ENCODE measurements at places on chromosomes 11 and 22. TPM values are rescaled to one million over a fixed set of nuclear protein-coding genes. Genes with fewer than 3 reads are reported as not detected.

- H3K4me3 ChIP-seq, result no peak overlapping the region
- peaks cover 15% of the 10 kb centered on the region for H3K4me1 ChIP-seq
- H3K27ac ChIP-seq, result no peak overlapping the region
- H3K27me3 ChIP-seq, result no peaks in the 10 kb centered on the region
Measured at GRCh38 chr22:30701872-30702271, 7.2 kb downstream of the OSBP2 start.

Gene CHRM1
- total RNA-seq, result 0.89 TPM

Gene RBFOX2
- 178 TPM for total RNA-seq

DNA sequence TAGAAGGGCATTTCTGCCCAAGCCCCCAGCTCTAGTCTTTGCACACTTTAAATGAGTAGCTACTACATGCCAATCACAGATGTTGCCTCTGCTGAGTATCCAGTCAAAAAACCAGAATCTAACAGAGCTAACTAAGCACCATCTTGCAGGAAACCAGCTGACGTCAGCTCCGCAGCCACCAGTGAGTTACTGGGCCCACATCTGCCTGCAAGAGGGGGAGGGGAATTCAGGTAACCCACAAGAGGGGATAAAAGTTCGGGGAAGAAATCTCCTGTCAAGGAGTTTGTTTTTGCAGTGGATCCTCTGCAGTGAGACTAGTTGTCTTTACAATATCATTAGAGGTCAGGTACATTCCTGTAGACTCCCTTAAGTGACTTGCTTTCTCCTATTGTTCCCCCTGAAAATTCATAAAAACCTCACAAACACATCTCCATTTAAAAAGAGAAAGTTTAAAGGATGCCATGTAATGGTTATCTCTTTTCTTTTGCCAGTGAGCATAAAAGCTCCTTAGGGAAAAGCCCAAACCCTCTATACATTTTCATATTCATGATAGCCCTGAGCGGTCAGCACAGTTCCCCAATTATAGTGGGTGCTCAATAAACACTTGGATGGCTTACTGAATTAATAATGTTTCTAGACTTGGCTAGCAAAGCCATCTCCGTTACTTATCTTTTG, 9.3 kb downstream of the CD44 start:
- no peaks in the 10 kb centered on the region for H3K36me3 ChIP-seq
- peaks cover 9% of the 10 kb centered on the region for H3K4me1 ChIP-seq
- no peaks in the 10 kb centered on the region for H3K27me3 ChIP-seq
- H3K4me3 ChIP-seq, result no peak overlapping the region
- DNase-seq, result no peak
- H3K27ac ChIP-seq, result no peak overlapping the region

GRCh38 chr11:9277176-9277575, 12.0 kb upstream of the DENND5A start:
- no peak overlapping the region for H3K4me3 ChIP-seq
- DNase-seq, result no peak
- H3K4me1 ChIP-seq, result peaks cover 7% of the 10 kb centered on the region
- H3K27ac ChIP-seq, result no peak overlapping the region
- H3K36me3 ChIP-seq, result peaks cover 19% of the 10 kb centered on the region

GRCh38 chr11:117200813-117201657, 1.9 kb downstream of the TAGLN start:
- H3K4me3 ChIP-seq, result peak overlapping the region; percentile 28
- peaks cover 48% of the 10 kb centered on the region for H3K4me1 ChIP-seq
- no peak for DNase-seq
- no peak overlapping the region for H3K27ac ChIP-seq

- H3K36me3 ChIP-seq, result no peaks in the 10 kb centered on the region
- peaks cover 6% of the 10 kb centered on the region for H3K4me1 ChIP-seq
- H3K27ac ChIP-seq, result no peak overlapping the region
- no peak overlapping the region for H3K4me3 ChIP-seq
- DNase-seq, result no peak
Measured at GRCh38 chr11:128244871-128245270, 342.5 kb downstream of the ETS1 start.

DNA sequence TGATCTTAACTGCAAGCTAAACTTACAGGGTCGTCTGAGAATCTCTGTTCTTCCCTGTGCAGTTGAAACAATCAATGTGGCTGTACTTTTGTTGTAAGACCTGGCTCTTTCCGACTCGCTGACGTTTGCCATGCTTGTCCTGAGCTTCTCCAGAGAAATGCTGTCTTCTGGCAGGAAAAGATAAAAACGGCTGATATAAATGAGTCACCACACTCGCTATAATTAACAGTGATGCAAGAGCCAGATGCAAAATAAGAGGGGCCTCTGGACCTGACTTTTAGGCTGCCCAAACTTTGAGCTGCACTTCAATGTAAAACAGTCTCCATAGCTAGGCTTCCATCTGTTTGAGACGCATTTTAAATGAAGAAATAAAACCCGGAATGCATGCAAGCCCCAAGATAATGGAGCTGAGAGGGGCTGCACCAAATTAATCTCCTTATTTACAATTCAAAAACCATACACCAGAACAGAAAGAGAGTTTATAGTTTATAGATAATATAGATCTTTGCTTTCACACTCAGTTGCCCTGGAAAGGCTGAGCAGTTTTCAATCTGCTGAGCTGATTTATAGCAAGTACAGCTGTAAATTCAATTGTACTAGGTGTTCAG, 48.5 kb downstream of the WT1 start:
- no peaks in the 10 kb centered on the region for H3K27me3 ChIP-seq
- H3K4me1 ChIP-seq, result no peaks in the 10 kb centered on the region
- DNase-seq, result peak; percentile 23
- H3K36me3 ChIP-seq, result no peaks in the 10 kb centered on the region
- H3K27ac ChIP-seq, result no peak overlapping the region

DNA sequence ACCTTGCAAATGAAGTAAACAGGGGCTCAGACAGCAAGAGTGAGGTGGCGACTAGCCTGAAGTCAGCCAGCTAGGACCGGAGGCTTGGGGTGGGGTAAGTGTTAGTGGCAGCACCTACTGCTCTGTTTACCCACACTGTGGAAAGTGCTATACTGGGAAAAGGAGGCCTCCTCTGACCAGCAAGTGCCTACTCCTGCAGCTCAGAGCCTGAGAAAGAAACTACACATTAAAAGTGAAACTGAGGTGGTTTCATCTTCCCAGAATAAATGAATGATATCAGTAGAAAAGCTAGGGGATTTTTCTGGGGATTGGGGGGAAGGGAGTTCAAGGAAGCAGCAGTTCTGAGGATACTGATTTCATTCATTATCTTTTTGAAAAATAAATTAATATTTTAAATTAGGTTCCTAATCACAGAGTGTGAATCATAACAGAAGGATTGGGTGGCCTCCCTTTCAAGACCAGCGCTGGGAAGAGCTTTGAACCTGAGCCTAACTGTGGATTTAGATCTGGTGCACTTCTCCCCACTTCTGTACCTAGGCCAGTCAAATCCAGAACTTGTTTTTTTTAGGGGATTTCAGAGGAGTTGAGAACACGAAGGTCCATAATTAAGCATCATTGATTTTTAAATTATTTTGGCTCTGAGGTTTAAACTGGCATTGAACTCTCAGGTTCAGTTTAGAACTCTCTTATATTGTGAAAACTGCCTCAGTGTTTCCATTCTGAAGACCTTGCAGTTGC, 48.1 kb upstream of the GRAMD1B start:
- H3K36me3 ChIP-seq, result no peaks in the 10 kb centered on the region
- no peak for DNase-seq
- H3K27ac ChIP-seq, result no peak overlapping the region

- H3K4me3 ChIP-seq, result no peak overlapping the region
- no peaks in the 10 kb centered on the region for H3K27me3 ChIP-seq
- no peak overlapping the region for H3K27ac ChIP-seq
- H3K4me1 ChIP-seq, result peaks cover 39% of the 10 kb centered on the region
- no peaks in the 10 kb centered on the region for H3K36me3 ChIP-seq
Measured at GRCh38 chr11:2100361-2101170, 38.6 kb downstream of the IGF2 start.

- no peak overlapping the region for H3K4me3 ChIP-seq
- H3K27me3 ChIP-seq, result no peaks in the 10 kb centered on the region
- H3K4me1 ChIP-seq, result peaks cover 14% of the 10 kb centered on the region
Measured at GRCh38 chr22:33300165-33300564, 242.0 kb upstream of the SYN3 start.

- H3K27ac ChIP-seq, result no peak overlapping the region
- no peaks in the 10 kb centered on the region for H3K4me1 ChIP-seq
- H3K27me3 ChIP-seq, result no peaks in the 10 kb centered on the region
- H3K4me3 ChIP-seq, result no peak overlapping the region
Measured at GRCh38 chr11:47928426-47928825, 51.9 kb upstream of the PTPRJ start.

DNA sequence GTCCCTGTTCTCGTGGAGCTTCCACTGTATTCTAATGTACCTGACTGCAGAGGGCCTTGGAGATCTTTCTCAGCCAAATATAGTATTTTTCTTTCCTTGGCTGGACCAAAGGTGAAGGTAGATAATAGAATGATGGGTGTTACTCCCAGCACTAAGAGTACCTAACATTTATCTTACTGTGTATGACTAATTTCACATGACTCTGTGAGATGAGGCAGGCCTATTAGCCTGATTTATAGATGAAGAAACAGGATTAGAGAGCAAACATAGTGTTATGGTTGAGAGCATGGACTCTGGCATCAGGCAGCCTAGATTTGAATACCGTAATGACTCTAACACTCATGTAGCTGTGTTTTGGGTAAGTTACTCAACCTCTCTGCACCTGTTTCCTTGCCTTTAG, 2.7 kb downstream of the ACO2 start:
- no peaks in the 10 kb centered on the region for H3K27me3 ChIP-seq
- peaks cover 13% of the 10 kb centered on the region for H3K36me3 ChIP-seq
- no peak for DNase-seq
- no peak overlapping the region for H3K27ac ChIP-seq
- H3K4me1 ChIP-seq, result peaks cover 4% of the 10 kb centered on the region

DNA sequence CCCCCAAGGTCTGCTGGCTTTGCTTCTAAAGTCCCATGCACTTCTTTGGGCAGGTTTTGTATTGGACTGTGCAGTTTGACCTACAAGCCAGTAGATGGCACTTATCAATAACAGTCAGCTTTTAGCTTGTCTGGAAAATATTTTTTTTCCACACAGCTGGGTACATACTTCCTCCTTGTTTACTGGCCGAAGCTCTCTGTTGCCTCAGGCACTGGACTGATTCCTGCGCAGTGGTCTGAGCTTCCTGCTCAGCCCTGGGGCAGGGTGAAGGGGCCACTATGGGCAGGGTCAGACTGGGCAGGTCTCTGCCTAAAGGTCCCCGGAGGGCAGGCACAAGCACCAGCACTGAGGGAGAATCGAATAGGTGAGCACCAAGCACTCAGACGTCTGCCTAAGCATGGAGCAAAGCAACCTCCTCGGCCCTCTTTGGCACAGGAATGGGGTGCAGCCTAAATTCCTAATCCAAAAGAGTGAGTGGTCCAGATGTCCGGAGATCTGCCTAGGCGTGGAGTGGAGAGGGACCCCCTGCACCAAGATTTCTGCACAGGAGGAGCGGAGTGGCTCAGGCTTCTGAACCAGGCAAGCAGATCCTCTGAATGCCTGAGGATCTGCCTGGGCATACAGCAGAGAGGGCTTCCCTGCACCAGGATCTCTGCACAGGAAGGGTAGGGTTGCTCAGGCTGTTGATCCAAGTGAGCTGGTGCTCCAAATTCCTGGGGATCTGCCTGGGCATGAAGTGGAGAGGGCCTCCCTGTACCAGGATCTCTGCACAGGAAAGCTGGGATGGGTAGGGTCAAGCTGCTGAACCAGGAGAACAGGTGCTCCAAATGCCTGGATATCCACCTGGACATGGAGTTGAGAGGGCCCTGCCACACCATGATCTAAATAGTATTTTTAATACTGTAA, 105.9 kb upstream of the C11orf58 start:
- no peak for DNase-seq
- no peaks in the 10 kb centered on the region for H3K36me3 ChIP-seq
- no peaks in the 10 kb centered on the region for H3K27me3 ChIP-seq

Gene SMTNL1
- total RNA-seq, result not detected

GRCh38 chr11:124879493-124880289, 14.5 kb downstream of the ROBO3 start:
- peaks cover 22% of the 10 kb centered on the region for H3K36me3 ChIP-seq
- H3K27ac ChIP-seq, result no peak overlapping the region
- no peak overlapping the region for H3K4me3 ChIP-seq
- no peaks in the 10 kb centered on the region for H3K27me3 ChIP-seq
- DNase-seq, result no peak
- peaks cover 45% of the 10 kb centered on the region for H3K4me1 ChIP-seq

DNA sequence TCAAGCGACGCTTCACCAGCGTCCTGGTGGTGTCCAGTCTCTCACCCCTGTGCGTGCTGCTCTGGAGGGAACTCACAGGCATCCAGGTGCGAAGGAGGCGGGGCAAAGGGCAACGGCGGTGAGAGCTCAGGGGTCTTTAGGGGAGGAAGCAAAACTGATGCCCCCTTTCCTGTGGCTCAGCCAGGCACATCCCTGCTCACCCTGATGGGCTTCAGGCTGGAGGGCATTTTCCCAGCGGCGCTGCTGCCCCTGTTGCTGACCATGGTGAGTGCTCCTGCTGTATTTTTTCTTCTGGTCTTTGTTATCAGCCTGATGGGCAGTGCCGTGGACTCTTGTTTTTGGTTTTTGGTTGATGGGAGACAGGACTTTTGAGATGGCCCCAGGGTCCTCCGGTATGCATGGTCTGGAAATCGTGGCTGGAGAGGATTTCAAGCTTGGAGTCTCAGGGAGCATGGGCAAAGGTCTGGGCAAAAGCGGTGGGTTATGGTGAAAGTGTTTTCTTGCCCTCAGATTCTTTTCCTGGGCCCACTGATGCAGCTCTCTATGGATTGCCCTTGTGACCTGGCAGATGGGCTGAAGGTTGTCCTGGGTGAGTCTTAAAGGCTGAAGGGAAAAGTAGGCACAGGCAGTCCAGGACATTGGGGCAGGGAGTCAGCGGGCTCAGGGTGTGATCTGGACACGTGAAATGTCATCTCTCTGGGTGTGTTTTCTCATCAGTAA, 695 bp downstream of the RCE1 start:
- H3K4me3 ChIP-seq, result peak overlapping the region; percentile 92
- no peaks in the 10 kb centered on the region for H3K27me3 ChIP-seq
- H3K4me1 ChIP-seq, result peaks cover 35% of the 10 kb centered on the region

DNA sequence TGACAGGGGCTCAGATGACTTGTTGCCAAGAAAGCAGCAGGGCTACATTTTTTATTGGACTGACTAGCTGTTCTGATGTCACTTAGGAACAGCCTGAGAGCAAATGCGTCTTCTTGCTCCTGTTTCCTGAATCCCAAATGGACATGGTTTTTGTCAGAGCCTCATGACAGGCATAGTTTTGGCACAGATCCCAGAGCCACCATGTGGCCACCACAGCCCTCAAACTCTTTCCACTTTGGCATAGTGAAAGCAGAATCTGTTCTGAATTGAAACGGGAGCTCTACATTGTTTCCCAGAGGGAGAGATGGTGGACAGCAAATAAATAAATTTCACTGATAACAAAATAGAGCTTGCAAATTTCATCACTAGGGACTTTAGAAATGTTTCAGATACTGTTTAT, 222.2 kb downstream of the C11orf87 start:
- peak; percentile 77 for DNase-seq
- no peaks in the 10 kb centered on the region for H3K27me3 ChIP-seq
- H3K27ac ChIP-seq, result no peak overlapping the region

GRCh38 chr22:31179345-31179744, 19.4 kb downstream of the RNF185 start:
- no peaks in the 10 kb centered on the region for H3K4me1 ChIP-seq
- DNase-seq, result no peak
- no peaks in the 10 kb centered on the region for H3K27me3 ChIP-seq
